ENCODE measurements at places on chromosomes 2 and 18.

DNA sequence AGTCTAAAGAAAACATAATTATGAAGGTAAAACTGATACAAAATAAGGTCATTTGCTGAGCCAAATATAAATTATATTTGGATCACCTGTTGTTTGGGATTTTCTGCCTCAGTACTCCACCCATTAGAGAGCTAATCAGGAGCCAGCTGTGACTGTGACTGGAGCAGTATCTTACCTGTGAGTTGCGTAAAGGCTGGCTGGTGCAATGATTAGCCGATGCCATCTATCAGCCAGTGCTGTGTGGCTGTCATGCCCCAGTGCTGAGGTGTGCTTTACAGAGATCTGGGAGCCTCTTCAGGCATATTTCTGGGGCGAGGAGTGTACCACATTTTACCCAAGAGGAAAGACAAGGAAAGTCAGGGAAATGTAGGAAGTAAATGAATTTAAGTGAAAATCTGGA lies 191.8 kb downstream of the LRRTM1 start:
- DNase-seq: no peak

DNA sequence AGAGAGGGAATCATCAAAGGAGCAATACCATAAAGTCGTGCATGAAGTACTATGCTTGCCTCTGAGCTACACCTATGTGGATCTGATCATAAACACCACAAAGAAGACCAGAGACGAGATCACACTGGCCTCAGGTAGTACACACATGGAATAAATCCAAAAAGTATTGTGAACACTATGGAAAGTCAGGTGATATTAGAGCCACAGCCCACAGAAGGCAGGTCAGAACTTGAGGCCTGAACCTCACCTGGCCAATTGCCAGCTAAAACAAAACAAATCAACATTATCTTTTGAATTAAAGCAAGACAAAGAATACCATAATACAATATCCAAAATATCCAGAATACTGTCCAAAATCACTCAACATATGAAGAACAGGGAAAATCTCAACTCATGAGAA lies 371.1 kb downstream of the NCKAP5 start:
- DNase-seq: no peak

DNA sequence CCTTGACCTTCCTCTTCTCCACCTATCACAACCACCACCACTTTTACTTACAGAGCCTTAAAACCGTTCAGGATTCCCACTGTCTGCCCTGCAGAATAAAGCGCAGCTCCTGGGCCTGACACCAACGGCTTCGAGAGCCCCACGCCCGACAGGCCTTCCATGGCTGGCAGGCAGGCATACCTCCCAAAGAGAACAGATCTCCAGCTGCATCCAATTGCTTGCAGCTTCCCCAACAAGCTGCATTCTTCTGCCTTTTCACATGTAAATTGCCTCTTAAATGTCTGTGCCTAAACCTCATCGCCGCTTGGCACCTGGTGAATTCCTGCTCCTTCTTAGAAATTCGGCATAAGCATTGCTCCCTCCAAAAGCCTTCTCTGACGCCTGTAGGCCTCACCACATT lies 31.5 kb upstream of the FAM124B start:
- peak; percentile 18 for DNase-seq

- no peak for DNase-seq
Observed at GRCh38 chr2:129927696-129928095, 51.8 kb upstream of the RAB6C start.

DNA sequence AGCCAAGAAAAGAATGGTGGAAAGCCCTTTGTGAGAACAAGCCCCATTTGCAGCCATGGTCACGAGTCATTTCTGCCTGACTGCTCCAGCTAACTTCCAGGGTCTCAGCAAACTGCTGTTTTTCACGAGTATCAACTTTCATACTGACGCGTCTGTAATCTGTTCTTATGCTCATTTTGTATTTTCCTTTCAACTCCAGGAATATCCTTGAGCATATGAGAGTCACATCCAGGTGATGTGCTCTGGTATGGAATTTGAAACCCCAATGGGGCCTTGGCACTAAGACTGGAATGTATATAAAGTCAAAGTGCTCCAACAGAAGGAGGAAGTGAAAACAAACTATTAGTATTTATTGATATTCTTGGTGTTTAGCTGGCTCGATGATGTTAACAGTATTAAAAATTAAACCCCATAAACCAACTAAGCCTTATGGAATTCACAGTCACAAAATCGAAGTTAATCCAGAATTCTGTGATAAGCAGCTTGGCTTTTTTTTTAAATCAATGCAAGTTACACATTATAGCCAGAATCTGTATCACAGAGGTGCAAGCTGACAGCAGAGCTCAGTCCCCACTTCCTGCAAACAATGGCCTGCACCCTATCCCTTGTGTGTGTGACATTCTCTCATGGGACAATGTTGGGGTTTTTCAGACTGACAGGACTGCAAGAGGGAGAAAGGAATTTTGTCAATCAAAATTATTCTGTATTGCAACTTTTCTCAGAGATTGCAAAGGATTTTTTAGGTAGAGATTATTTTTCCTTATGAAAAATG lies 26.1 kb downstream of the SLC14A1 start:
- no peak for DNase-seq

- peak; percentile 74 for DNase-seq
Observed at GRCh38 chr18:35732636-35733035, 151.1 kb downstream of the GALNT1 start.

DNA sequence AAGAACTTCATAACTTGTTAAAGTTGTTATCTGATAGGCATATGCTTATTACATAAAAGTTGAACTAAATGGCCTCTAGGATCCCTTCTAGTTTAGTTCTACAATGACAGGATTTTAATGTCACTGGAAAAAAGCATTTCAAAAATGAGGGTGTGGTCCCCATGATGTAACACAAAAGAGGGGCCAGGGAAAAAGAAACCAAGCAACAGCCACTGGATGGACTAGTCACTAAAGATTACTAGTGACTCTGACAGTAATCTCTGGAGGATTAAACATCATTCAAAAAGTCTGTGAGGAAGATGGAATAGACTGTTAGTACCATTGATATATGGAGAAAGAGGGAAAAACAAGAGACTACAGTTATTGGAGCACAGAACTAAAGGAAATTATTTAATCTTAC lies 22.6 kb downstream of the SEPTIN10 start:
- DNase-seq: no peak

- DNase-seq: peak; percentile 72
Observed at GRCh38 chr2:217103752-217104545, 244.1 kb upstream of the TNP1 start.

GRCh38 chr2:231563378-231563961 lies 29.2 kb upstream of the TEX44 start:
- peak; percentile 55 for DNase-seq

DNA sequence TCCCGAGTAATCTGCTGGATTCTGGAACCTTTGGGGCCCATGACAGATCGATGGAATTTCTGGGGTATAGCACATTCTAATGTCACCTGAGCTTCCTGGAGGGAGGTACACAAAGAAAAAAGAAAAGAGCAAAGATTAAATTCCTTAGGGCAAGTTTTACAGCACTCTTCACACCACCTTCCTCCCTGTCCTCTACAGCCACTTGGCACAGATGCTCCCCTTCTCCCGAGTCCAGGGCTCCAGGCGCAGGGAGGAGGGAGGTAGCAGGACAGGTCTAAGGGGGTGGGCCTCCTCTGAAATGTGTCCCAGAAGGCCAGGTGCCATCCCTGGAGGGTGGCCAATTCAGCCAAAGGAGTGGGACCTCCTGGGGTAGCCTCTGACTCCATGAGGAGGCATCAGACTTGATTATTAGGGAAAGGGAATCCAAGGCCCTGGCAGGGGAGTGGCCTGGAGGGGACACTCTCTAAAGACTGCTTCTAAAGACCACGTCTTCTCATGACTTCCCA lies 50.3 kb downstream of the ANO7 start:
- no peak for DNase-seq
